ENCODE measurements at places on chromosomes 12 and 14.

- no peak for DNase-seq
Observed at GRCh38 chr12:100672075-100672592, 98.7 kb downstream of the GAS2L3 start.

DNA sequence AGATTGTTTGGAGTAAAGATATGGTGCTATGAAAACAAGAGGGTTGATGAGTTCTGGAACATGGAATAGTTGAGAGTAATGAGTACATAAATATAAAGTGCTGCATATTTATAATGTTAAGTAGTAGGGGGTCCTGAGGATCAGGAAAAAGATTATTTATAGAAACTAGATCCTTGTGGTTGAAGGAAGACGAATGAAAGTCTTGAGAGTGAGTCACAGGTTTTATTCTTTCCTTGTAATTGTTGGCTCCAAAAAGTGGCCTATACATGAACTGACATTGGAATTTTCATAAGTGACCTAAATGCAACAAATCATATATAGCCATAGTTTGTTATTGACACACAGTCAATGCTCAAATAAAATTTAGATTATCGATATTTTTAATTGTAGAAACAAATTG is 440.4 kb upstream of the PRICKLE1 start:
- DNase-seq = no peak

- DNase-seq = no peak
Observed at GRCh38 chr12:47820631-47821345, 1.1 kb upstream of the HDAC7 start.

DNA sequence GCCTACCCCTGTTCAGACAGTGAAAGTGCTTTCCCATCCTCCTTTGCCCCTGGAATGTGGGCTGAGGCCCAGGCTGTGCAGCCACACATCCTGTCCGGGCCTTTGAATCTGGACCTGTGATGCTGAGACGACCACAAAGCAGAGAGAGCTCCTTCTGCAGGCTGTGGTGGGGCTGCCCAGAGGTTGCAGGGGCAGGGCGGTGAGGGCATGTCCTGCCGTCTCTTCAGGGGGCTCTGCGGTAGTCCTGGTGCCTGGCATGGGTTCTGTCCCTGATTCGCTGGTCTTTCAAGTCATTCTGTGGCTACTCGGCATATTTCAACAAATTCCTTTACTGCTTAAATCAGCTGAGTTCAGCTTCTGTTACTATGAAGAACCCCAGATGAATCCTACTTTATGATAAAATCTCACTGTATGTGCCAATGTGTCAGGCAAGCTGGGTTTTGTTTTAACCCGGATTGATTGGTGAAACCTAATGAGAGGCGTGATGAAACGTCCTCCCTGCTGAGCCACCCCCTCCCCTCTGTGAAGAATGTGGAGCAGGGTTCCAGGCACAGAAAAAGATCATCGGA is 63.4 kb upstream of the DICER1 start:
- DNase-seq = no peak

DNA sequence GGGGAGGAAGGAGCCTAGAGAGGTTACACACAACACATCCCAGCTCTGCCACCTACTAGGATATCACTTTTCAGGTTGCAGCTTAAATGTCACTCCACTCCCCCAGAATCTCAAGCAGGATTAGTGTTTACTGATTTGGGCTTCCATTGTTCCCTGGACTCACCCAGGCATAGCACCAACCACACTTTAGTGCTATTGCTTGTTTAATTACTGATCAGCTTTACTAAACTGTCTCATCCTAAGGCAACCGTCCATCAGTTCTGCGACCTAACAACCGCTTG is 6.1 kb upstream of the KRT18 start:
- DNase-seq = no peak

GRCh38 chr14:44170556-44170955 is 336.5 kb downstream of the FSCB start:
- DNase-seq = no peak

DNA sequence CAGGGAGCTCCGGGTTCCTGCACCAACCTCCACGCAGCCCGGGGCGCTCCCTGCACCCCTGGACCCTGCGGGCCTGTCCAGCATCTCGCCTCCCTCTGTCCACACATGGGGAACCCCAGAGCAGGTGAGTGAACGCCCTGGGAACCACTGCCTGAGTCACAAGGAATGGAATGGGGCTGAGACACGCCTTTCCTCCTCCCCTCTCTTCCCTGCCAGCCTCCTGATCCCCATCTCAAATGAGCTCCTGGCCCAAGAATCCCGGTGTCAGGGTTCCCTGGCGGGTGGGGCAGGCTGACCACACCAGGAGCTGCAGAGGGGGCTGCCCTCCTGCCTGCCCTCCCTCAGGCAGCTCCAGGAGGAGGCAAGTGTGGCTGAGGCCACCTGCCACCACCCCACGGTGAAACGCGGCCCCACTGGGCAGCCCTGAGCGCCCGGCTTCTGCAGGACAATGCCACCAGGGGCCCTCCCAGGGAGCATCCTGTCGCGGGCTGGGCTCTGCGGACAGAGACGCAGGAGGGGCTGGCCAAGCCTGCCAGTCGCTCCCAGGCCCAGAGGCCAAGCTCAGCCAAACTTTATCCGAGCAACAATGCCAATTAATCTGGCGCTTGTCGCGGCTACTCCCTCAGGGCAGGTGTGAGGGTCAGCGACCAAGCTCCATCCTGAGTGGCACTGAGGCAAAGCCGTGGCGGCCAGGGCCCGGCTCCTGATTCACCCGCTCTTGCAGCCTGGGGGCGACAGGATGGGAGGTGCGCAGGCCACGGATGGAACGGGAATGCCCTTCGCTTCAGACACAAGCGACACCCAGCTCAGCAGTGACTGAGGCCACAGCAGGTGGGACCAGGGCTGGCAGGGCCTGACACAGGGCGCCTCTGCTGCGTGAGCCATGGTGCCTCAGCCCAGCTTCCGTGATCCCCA is 44.3 kb downstream of the GALNT9 start:
- no peak for DNase-seq

DNA sequence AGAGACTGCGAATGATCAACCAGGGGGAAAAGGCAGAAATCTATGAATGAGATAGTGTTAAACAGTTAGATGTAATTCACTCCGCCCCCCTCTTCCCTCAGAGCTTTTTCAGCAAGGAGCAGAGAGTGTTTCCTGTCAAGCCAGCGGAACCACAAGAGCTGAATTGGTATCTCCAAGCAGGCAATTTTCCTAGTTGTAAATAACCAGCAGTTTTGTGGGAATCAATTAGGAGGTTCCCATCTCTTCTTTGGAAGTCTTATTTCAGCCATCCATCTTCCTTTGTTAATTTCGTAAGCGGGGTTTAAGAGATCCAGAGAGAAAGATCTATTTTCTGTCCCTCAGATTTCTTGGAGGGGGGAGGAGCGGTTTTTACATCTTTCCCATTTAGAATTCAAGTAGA is 178.0 kb downstream of the FOXN3 start:
- DNase-seq = no peak

GRCh38 chr14:105945896-105946295 is 419.5 kb downstream of the TMEM121 start:
- no peak for DNase-seq

DNA sequence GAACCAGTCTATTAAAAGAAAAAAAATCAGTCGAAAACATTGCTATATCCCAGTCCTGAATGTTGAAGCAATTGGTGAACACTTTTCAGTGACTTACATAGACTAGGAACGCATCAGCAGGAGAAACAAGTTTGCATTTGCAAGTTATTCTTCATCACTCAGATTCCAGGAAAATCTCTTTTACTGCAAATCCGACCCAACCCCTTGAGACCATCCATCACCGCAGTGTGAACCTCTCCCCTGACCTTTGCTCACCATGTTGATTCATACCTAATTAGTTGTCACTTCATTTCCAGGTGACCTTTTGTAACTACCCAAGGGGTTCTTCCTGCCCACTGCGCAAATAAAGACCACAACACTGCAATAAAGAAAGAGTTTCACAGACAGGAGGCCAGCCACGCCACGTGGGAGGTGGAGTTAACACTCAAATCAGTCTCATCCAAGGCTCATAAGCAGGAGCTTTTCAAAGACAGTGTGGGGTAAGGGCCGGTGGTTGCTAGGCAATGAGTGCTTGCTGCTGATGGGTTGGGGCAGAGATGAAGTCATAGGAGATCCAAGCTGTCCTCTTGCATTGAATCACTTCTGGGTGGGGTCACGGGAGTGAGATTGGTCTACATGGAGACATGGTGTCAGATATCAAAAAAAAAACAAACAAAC is 241.3 kb upstream of the TMEM132C start:
- DNase-seq = no peak

All from activated T-helper 9 cell treated with anti-CD3 and anti-CD28 coated beads, Interleukin-2, amount 50 U/mL, for 16 hours (primary cell).